ENCODE measurements at places on chromosomes 1 and 21.
A peak's percentile ranks its signal among the peaks of the same experiment; 100 is the strongest.

DNA sequence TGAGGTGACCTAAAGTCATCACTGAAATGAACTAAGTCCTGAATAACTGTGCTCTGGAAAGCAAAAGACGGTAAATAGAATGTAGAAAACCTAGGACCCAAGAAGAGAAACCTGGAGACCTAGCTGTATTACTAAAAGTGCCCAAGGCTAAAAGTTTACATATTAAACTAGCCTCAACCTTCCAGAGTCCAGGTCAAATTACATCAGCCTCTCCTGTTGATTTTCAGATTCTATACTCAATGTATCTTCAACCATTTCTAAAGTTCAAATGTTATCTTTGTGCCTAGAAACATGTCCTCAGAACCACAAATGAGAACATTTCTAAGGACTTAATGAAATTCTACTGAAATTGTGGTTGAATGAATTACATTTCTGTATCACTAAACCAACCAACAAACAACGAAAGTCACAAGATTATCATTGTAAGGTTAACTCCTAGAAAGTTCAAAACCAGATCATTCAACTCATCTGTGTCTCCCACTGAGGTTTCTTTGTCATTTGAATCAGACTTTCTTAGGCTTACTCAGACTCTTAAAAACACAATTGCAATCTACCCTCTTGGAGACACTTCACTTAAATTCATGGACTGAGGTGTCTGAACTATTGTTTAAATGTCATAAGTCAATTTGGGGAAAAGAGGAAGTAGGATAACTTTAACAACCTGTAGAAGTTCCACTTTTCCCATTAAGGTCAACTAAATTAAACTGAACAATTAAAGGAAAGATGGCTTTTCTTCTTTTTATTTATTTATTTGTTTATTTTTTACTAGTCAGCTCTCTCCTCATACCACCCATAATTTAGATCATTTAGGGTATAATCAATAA is 207.7 kb downstream of the BARHL2 start:
- H3K27ac ChIP-seq: no peak overlapping the region
- DNase-seq: no peak
- H3K4me3 ChIP-seq: no peak overlapping the region
- no peaks in the 10 kb centered on the region for H3K36me3 ChIP-seq
- H3K4me1 ChIP-seq: no peaks in the 10 kb centered on the region

- H3K4me3 ChIP-seq: no peak overlapping the region
- no peak for DNase-seq
- no peak overlapping the region for H3K27ac ChIP-seq
- H3K4me1 ChIP-seq: no peaks in the 10 kb centered on the region
- H3K27me3 ChIP-seq: peaks cover 5% of the 10 kb centered on the region
- no peaks in the 10 kb centered on the region for H3K36me3 ChIP-seq
Observed at GRCh38 chr1:99456536-99456935, 189.4 kb upstream of the PALMD start.

- no peaks in the 10 kb centered on the region for H3K36me3 ChIP-seq
- H3K27ac ChIP-seq: no peak overlapping the region
- H3K27me3 ChIP-seq: peaks cover 15% of the 10 kb centered on the region
- no peaks in the 10 kb centered on the region for H3K4me1 ChIP-seq
- no peak overlapping the region for H3K4me3 ChIP-seq
Observed at GRCh38 chr1:244022311-244022710, 28.8 kb upstream of the ZBTB18 start.

DNA sequence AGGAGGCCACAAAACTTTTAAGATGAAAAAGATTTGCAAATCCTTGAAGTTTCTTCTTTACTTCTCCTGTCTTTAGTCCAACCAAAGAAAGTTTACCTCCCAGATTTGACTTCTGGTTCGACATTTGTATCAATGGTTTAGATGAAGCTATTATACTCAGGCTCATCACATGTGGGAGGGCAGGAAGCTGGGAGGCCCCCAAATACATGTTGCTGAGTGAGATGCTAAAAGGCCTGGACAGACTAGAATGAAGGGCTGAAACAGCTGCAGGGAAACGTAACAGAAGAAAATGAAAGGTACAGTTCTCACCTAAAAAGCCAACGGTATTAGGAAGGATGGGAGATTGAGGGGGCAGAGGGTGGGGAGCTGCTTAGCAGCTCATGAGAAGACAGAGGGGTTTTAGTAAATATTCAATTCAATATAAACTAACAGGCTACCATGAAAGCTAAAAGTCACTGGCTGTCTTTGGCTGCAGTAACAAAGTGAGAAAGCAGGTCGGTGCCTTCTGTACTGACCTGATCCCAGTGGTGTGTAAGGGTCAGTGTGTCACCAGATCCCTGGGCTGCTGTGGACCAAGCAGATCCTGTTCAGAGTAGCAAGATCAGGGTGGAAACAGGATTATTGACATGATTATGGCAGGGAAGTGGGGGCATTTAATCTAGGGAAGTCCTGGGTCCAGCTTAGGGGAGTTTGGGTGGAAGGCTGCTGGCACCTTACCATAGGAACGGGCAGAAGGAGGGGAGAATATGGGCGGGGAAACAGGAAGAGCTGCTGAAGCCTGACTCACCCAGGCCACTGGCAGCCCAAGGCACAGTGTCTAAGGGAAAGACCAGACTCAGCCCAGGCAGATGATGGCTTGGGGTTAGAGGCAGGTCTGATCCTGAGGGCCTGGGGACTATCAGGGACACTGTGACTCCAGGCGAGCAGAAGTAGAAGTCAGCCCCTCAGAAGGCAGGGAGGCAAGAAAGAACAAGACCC is 60.4 kb downstream of the KCNN3 start:
- no peak for DNase-seq
- H3K4me1 ChIP-seq: peaks cover 12% of the 10 kb centered on the region
- peaks cover 39% of the 10 kb centered on the region for H3K27me3 ChIP-seq
- H3K36me3 ChIP-seq: no peaks in the 10 kb centered on the region
- no peak overlapping the region for H3K27ac ChIP-seq

DNA sequence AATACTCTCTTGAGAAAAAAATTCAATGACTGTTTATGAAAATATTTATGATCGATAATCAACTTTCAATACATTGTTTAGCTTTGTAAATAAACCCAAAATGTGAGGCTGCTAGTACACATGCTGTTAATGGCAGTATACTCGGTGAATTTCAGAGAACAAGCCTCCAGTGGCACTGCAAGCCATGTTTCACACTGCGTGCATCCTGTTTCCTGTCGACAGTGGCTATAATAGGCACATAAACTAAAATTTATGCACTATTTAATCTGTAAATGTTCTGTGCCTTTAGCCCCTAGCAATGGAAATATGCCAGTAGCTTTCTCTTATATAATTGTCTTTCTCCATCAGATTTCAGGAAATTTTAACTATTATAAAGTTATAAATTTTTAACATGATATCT is 26.3 kb upstream of the RGS18 start:
- no peak for DNase-seq
- H3K4me1 ChIP-seq: no peaks in the 10 kb centered on the region
- H3K27ac ChIP-seq: no peak overlapping the region
- no peaks in the 10 kb centered on the region for H3K27me3 ChIP-seq
- H3K4me3 ChIP-seq: no peak overlapping the region

- H3K27ac ChIP-seq: peak overlapping the region; percentile 88
- peaks cover 33% of the 10 kb centered on the region for H3K4me1 ChIP-seq
- no peaks in the 10 kb centered on the region for H3K36me3 ChIP-seq
- H3K27me3 ChIP-seq: no peaks in the 10 kb centered on the region
- peak overlapping the region; percentile 7 for H3K4me3 ChIP-seq
- peak; percentile 62 for DNase-seq
Observed at GRCh38 chr1:109615879-109616278, 3.5 kb downstream of the GNAT2 start.

DNA sequence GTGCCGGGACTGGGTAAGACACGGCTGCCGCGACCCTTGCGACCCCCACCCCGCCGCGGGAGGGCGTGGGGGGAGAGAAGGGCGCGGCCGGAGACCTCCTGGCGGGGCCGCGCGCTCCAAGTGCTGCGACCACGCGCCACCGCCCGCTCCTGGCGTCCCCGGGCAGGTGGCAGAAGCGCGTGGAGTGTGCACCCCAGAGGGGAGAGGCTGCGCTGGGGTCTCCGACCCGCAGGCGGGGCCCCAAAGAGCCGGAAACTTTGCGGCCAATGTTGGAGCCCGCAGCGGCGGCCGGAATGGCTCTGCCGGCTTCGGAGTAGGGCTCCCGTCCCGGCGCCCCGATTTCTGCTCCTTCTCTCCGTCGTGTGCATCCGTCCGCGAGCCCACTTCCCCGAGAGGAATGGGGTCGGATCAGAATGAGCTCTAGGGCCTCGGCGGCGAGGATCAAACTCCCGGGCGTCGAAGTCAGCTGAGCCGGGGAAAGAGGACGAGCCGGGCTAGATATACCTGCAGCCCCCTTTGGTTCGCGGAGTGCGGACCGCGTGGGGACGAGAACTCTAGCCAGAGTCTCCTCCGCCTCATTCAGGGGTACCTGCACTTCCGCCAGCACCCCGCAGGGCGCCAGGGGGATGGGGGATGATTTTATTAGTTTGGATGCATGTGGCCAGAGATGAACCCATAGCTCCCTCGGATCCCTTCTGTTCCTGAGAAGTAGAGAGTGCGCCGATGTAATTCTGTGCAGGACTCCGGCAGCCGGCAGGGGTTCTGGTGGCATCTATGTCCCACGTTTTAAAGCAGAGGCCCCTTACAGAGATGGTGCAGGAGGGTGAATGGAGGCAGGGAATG is 751 bp downstream of the STUM start:
- H3K27ac ChIP-seq: no peak overlapping the region
- H3K4me1 ChIP-seq: peaks cover 17% of the 10 kb centered on the region
- peak overlapping the region; percentile 83 for H3K4me3 ChIP-seq
- DNase-seq: peak; percentile 20
- H3K27me3 ChIP-seq: peaks cover 43% of the 10 kb centered on the region
- no peaks in the 10 kb centered on the region for H3K36me3 ChIP-seq

All from naive B cell (primary cell).